Aorta (tissue), 5 donors: ENCODE measurements at places on chromosomes 6 and 20.

DNA sequence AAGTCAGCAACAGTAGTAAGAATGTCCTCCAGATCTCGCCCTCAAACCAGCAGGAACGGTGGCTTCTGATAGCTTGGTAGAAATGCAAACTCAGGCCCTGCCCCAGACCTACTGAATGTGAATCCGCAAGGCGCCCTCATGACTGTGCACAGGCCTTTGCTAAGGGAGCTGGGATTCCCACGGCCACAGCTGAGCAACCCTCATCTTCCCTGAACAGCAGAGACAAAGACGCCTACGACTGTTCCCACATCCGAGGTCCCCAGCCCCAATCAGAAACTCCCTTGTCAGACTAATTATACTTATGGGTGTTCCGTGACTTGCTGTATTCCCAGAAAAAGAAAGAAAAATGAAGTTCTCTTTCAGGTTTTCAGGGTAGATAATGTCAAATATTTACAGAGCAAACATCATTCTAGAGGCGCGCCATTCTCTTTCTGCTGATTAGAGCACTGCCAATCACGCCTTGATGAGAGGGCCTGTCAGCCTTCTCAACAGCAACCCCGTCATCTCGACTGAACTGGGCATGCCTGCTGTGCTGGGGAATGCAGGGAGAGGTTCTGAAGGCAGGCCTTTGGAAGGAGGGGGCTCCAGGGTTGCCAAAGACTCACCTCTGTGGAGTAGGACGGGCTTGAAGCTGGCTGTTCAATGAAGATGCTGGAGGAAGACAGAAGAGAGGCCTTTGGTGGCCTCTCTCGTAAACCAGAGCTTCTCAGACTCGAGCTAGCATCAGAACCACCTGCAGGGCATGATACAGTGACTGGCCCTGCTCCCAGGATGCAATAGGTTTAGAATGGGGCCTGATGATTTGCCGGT lies 79.9 kb downstream of the ZNF217 start:
- DNase-seq: no peak

- no peak for DNase-seq
Observed at GRCh38 chr6:3398165-3398562, 58.7 kb downstream of the SLC22A23 start.

DNA sequence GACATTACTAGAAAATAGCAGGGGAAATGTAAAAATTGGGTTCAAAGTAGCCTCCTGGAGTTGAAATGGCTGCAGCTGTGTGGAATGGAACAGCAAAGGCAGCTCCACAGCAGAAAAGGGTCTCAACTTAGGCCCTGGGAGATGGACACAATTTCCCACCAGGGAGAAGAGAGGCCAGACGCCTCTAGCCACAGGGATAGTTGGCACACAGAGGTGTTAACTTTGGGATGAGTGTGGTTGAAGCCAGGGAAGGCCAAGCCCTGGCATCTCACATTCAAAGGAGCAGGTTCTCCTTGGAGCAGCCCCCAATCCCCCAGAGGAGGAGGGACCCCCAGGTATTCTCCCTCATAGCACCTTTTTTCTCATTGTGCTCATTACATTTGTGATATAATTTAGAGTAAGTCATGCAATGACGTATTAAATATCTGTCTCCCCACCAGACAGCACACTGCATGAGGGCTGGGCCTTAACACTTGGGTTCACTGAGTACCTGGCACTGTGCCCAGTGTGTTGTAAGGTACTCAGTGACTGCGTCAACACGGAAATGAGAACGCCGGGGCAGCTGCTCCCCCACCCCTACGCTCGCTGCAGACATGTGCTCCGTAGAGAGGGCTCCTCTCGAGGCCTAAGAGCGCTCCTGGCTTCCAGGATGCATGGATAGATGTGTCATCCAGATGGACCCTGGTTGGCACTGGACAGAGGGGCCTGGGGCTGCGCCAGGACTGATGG lies 76.0 kb upstream of the CD93 start:
- peak; percentile 84 for DNase-seq

DNA sequence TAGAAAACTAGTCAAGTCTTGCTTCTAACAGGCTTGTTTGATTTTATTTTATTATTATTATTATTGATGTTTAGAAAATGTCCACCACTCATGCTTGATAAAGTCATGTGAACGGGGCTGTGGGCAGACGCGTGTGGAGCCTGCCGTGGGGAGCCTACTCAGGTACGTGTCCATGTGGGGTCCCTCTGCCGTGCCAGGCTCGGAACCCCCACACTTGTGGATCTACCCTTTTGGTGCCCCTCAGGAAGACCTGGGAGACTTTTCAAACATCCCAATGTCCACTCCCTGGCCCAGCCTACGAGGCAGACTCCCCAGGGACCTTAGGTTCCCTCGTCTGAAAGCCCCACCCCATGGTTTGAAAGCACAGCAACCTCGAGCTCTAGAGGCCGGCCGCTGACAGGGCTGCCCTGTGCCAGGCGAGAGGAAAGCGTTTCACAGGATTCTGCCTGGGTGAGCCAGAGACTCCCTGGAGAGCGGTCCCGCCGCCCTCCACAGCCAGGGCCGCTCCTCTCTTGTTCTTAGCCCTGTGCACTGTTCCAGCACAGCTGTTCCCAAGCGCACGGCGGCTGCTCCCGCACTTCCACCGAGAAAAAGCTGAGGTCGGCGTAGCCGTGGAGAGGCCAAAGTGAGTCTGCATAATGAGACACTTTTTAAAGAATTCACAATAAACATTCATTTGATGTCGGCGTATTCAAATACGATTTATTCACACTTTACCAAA lies 249.7 kb downstream of the TTLL2 start:
- peak; percentile 87 for DNase-seq

- DNase-seq: no peak
Observed at GRCh38 chr6:79005024-79005423, 73.0 kb downstream of the PHIP start.

DNA sequence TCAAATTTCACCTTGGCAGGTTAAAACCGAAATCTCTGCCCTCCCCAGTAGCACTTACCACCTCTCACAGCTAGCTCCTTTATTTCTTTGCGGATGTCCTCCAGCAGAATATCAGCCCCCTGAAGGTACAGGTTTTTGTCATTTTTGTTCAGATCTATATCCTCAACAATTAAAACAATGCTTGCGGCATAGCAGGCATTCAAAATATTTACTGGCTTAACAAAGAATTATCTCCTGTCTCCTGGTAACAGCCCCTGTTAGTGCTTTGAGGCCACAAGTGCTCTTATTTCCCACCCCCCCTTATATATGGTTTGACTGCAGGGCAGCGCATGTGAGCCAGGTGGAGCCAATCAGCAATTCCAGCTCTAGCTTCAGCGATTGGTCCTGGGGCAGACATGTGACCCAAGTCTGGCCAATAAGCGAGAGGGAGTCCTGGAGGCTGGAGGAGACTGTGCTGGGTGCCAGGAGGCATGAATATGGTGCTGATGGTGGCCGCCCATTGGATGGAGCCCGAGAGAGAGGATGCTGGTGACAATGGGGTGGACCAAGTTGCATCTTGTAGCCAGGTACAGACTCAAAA lies 21.0 kb downstream of the SULF2 start:
- no peak for DNase-seq

DNA sequence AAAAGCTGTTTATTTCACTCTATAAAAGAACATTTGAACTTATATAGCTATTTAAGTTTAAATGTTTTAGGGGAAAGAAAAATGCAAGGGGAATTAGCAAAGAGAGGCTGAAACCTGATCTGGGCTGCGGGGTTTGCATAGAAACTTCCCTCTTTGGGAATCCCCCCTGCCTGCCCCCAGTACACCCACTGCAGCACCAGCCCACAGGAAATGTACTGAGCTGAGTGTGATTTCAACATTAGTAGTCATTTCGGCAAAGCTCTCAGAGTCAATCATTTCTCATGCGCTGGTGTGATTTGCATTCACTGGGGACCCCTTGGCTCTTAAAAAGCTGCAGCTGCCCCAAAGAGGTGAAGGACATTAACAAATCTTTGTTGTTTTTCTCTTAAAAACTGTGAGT lies 859.4 kb downstream of the MAFB start:
- DNase-seq: no peak

GRCh38 chr6:25017932-25018567 lies 82.3 kb upstream of the RIPOR2 start:
- DNase-seq: peak; percentile 81

DNA sequence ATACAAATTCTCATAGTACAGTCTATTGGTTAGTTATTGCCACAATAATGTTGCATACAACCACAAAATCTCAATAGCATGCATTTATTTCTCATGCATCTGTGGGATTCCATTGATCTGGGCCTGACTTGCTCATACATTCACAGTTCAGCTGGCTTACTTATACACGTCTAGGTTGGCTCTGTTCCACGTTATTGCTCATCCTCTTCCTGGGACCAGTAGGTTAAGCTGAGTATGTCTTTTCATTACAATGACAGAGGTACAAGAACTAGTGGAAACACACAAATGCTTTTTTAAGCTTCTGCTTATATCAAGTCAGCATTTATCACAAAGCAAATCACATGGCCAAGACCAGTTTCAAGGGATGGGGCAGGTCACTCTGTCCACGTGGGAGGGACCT lies 485.3 kb upstream of the BTBD3 start:
- no peak for DNase-seq

DNA sequence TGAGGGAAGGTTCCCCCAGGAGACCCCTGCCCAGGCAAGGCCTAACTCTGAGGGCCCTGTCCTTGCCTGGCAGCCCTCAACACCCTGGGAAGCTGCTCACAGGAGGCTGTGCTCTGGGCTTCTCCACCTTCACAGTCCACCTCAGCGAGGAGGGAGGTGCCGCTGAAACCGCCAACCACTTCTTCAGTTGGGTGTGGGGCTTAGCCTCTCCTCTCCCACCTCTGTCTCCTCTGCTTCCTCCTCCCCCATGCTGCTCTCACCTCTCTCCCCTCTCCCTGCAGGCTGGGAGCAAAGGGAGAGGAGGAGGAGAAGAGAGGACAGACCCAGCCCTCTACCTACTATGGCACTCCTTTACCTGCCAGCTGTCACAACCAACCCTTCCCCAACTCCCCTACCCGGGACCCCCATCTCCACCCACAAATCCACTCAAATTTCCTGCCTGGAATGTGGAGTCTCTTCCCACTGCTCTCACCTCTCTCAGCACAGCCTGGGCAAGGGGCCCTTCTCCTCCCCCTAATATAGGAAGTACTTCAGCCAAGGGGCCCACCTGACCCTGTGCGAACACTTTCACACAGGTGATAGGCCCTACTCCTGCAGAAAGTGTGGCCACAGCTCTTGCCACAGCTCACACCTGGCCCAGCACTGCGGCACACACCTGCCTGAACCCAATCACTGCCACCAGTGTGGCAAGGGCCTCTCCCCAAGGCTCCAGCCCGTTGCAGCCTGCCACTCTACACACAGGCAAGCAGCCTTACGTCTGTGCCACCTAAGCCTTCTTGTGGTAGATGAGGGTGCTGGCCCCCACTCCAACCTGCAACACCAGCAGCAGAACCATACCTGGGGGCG lies 7.2 kb downstream of the RING1 start:
- no peak for DNase-seq

DNA sequence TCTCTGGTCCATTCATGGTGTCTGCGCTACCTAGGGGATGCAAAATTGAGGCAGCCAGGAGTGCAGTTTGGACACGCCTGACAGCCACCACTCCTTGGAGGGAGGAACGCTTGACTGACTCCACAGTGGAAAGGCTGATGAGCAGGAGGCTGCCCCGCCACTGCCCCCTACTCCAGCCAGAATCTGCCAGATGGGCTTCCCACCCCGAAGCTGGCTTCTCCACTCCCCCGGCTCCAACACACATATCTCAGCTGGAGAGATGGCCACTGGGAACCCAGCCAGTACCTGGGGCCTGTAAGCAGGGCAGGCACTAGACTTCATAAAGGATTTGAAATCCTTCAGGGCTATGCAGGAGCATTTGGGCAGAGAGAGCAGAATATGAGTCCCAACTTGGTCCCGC lies 51.4 kb upstream of the BLCAP start:
- DNase-seq: no peak

- no peak for DNase-seq
Observed at GRCh38 chr6:110755411-110755834, 59.8 kb downstream of the CDK19 start.

GRCh38 chr20:52210037-52210990 lies 18.7 kb upstream of the ZFP64 start:
- no peak for DNase-seq

DNA sequence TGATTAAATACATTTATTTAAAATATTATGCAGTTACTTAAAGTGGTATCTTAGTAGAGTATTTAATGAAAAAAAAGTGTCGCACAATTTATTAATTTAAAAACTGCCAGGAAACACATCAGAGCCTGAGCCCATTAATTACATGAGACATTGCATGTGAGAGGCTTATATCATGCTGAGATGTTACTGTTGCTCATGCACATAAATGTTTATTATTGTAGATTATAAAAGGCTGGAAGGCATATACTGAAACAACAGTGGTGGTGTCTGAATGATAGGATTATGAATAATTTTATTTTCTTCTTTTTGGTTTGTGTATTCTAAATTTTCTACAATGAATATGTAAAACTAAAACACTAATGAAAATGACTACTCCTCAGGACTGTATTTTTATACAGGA lies 45.7 kb upstream of the TXNDC5 start:
- no peak for DNase-seq

DNA sequence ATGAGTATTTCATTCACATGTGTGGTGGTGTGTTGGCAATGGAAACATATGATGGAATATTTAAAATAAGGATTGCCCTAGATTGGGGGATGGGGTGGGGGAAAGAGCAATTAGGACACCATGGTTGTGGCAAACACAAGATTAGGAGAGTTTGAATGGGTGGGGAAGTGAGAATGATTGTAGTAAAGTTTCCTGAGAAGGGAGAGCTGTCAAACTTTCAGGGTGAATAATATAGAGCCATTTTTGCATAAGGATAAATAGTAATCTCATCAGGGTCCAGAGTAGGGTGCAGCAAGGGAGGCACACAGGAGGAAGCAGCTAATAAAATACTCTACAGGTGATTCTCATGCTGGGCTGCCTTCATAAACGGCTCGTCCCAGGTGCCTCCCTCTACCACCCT lies 294.9 kb upstream of the MARCKS start:
- no peak for DNase-seq

GRCh38 chr6:70956451-70957283 lies at the start of gene B3GAT2:
Gene B3GAT2 (minus strand): TSS chr6:70957060. CDS start chr6:70956429, 631 bp downstream.
- peak; percentile 40 for DNase-seq

DNA sequence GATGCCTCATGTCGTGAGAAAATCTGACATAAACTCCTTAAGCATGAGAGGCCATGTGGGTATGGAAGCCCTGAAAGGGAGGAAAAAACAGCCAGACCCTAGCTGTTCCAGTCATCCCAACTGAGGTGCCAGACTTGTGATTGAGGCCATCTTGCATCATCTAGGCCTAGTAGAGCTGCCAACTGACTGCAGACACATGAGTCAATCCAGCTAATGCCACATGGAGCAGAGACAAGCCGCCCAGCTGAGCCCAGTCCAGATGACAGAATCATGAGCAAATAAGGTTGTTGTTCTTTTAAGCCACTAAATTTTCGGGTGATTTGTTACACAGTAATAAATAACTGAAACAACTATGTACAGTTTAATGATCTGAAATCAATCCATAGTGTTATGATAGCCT lies 680.9 kb downstream of the MAFB start:
- no peak for DNase-seq

- DNase-seq: no peak
Observed at GRCh38 chr20:14956026-14956425, 618.6 kb upstream of the FLRT3 start.

GRCh38 chr6:18022398-18023231 lies 35.2 kb upstream of the KIF13A start:
- DNase-seq: no peak
